ENCODE measurements at places on chromosomes 6 and 20.

DNA sequence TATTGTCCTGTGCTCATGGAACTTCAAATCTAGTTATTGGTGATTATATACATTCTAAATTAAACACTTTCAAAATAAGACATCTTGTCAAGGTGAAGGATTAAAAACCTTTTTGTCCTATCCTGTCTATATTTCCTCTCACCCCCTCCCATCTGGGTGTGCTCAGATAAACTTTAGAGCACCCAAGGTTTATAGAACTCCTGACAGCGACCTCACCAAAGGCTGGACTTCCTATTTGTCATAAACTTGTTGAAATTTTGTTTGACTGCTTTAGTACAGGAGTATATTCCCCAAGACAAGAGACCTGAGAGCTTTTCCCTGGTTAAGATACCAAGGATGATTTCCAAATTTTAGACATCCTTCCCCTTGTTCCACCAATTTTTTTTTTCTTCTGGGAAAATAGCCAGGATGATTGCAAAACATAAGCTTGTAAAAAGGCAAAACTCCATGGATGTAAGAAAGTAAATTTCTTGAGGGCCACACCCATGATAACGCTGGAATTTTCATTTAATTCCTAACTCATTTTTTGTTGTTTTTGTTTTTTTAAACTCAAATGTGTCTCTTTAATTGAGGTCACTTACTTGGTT is 33.0 kb downstream of the CARMIL1 start:
- no peak for DNase-seq

DNA sequence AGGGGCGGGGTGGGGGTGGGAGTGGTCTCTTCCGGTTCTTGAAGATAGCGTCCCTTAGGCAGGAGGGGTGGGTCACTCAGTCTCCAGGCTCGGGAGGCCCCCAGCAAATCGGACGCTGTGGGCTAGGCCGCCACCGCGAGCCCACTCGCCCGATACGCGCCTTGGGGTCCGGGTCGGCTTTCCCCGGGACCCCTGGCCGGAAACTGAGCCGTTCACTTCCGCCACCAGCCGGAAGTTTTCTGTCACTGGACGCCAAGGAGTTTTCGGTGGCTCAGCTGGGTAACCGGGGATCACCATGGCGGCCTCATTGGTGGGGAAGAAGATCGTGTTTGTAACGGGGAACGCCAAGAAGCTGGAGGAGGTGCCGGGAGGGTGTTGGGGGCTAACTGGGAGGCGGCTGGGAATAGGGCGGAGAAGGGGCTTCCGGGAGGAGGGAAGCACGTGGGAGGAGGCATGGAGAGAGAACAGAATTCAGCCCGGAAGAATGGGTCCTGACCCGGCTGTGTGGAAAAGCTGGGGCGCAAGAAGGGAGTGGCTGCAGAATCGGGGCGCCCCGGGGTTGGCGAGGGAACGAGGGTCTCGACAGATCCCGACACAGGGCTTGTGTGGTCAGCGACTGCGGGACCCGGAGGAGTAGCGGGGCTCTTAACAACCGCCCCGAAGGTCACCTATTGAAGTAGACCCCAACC is at the start of gene ITPA:
ITPA (plus strand) TSS at position 242 of the 689 bp plus-strand sequence; CDS start at position 296, 54 bp downstream.
- no peak for DNase-seq

- DNase-seq = no peak
Observed at GRCh38 chr6:1024587-1024986, 287.3 kb upstream of the FOXQ1 start.

GRCh38 chr20:3663031-3663701 is at the start of gene GFRA4:
GFRA4 (minus strand) TSS chr20:3663399; CDS start chr20:3663399, 0 bp downstream.
- DNase-seq = no peak
